IPS DF 6.9 (cell line): ENCODE measurements at places on chromosomes 1 and 21.

GRCh38 chr1:112563341-112563740 lies 54.6 kb downstream of the WNT2B start:
- H3K27ac ChIP-seq, result no peak overlapping the region
- H3K4me3 ChIP-seq, result no peak overlapping the region
- H3K4me1 ChIP-seq, result no peaks in the 10 kb centered on the region

DNA sequence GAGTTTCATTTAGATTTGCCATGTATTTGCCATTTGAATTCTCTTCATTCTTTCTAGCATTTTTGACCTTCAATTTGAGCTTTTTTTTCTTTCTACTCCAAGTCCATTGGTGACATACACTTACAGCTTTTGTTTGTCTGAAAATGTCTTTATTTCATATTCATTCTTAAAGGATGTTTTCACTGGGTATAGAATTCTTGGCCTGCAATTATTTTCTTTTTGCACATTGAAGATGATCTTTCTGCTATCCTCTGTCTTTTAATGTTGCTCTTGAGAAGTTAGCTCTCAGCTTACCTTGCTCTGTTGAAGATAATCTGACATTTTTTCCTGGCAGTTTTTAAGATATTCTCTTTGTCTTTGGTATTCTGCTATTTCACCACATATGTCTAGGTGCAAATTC lies 16.6 kb upstream of the TINAGL1 start:
- H3K27me3 ChIP-seq, result no peaks in the 10 kb centered on the region
- no peak for DNase-seq
- H3K27ac ChIP-seq, result no peak overlapping the region
- 0 out of 2 replicates have a peak, but pooled peaks cover 1% of the 10 kb centered on the region for H3K4me1 ChIP-seq
- H3K36me3 ChIP-seq, result no peaks in the 10 kb centered on the region

DNA sequence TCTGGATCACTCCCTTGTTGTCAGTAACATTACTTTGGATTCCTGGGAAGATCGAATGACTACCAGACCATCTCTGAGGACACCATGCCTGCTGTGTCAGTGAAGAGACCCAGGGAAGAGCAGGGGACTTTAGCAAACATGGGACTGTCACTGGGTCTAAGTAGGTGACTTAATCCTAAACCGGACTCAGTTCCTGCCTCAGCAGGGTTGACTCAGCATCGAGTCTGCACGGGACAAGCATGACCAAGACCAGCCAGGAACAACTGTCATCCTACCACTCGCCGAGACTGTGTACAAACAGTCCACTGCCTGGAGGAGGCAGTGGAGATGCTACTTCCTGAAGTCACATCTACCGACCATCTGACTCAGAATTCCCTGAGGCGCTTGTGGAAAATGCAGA lies 53.2 kb upstream of the RAB4A start:
- no peaks in the 10 kb centered on the region for H3K36me3 ChIP-seq
- no peak overlapping the region for H3K27ac ChIP-seq
- DNase-seq, result no peak

DNA sequence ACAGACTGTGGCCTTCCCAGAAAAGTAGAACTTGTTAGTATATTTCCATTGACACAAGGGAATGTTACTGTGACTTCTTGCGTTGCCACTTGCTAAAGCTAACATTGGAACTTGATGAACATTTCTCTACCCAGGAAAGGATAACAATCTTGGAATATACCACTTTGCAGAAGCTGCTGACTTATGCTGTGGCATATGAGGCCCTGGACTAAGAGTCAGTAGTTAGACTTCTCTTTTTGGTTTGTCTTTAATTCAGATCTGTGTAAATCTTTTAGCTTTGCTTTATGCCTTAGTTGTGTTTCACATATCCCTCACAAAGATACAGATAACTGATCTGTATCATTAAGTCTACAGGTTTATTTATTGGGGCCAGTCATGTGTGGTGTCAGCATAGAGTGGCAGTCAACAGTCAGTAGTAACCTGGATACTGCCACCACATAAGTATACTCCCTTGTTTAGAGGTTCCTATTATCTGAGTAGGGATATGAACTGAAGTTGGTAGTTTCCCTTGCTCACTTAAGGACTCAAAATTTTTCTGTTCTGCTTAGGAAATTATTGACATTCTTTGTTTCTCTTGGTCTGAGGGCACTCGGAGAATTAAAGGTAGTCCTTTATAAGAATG lies 14.7 kb downstream of the RNF2 start:
- no peaks in the 10 kb centered on the region; the same call in 1 of the 2 replicates for H3K4me1 ChIP-seq
- no peak for DNase-seq
- no peaks in the 10 kb centered on the region for H3K27me3 ChIP-seq

DNA sequence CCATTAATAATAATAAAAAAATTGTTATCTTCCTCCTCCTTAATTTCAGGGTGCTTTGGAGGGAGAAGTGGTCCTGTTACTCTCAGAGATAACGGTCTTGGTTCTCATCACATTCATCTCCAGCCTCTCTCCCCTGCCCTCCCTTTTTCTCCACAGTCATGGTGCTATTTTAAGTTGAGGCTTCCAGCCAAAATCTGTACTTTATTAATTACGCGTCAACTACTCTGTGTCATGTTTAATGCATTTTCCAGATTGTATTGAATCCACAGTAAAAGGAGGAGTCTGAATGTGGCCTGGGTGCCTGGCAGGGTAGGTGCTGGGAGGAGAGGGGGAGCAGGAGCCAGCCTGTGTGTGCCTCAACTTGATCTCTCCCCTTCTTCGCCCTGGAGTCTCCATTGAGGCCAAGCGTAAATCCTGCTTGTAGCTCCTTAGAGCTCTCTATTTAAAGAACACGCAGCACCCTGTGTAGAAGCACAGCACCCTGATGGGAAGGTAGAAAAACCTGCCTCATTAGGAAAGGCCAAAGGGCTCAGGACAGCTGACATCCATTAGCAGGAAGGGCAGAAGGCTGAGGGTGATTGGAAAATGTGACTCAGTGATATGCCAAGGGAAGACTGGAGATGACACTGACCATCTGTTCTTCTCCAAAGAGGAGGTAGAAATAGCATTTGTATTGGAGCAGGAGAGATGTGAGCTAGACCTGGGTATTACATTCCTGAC lies 82.4 kb downstream of the PLXNA2 start:
- no peaks in the 10 kb centered on the region for H3K36me3 ChIP-seq
- DNase-seq, result no peak
- H3K4me3 ChIP-seq, result no peak overlapping the region
- no peak overlapping the region for H3K27ac ChIP-seq
- peaks cover 11% of the 10 kb centered on the region for H3K4me1 ChIP-seq

GRCh38 chr1:166064313-166064926 lies 102.4 kb downstream of the FAM78B start:
- H3K27ac ChIP-seq, result no peak overlapping the region
- no peak for DNase-seq
- no peak overlapping the region for H3K4me3 ChIP-seq
- H3K4me1 ChIP-seq, result peaks cover 1% of the 10 kb centered on the region; the same call in 1 of the 2 replicates

- H3K36me3 ChIP-seq, result no peaks in the 10 kb centered on the region
- no peak overlapping the region for H3K27ac ChIP-seq
- H3K27me3 ChIP-seq, result no peaks in the 10 kb centered on the region
- no peak for DNase-seq
- no peaks in the 10 kb centered on the region for H3K4me1 ChIP-seq
Measured at GRCh38 chr1:51172811-51173210, 63.3 kb upstream of the RNF11 start.

GRCh38 chr1:61424382-61424781 lies 300.6 kb downstream of the TM2D1 start:
- DNase-seq, result no peak
- no peak overlapping the region for H3K4me3 ChIP-seq
- H3K4me1 ChIP-seq, result no peaks in the 10 kb centered on the region
- H3K36me3 ChIP-seq, result no peaks in the 10 kb centered on the region

GRCh38 chr1:31460027-31460426 lies 47.0 kb downstream of the SERINC2 start:
- H3K27ac ChIP-seq, result no peak overlapping the region
- no peak overlapping the region for H3K4me3 ChIP-seq
- no peaks in the 10 kb centered on the region for H3K36me3 ChIP-seq
- peak; percentile 25 for DNase-seq

GRCh38 chr21:41405321-41405720 lies 20.7 kb upstream of the MX1 start:
- no peaks in the 10 kb centered on the region for H3K36me3 ChIP-seq
- no peak overlapping the region for H3K27ac ChIP-seq
- H3K4me3 ChIP-seq, result no peak overlapping the region

DNA sequence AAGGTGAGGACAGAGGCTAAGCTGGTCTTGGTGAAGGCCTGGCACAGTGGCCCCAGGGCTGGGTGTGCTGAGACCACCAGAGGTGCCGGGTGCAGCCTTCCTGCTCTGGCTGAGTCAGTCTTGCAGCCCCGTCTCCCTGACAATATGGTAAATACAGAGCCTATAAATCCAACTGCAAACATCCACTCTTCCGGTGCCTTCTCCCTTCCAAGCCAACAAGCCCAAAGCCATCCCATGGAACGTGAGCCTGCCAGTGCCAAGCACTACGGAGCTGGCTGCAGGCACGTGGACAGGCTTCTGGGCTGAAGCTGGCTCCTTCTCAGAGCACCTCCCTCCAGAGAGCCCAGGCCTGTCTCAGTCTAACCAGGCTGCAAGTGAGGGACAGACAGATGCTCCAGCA lies 70.0 kb downstream of the TRABD2B start:
- no peaks in the 10 kb centered on the region for H3K4me1 ChIP-seq
- H3K27me3 ChIP-seq, result no peaks in the 10 kb centered on the region
- no peak overlapping the region for H3K27ac ChIP-seq
- H3K4me3 ChIP-seq, result no peak overlapping the region
- DNase-seq, result no peak

- H3K4me3 ChIP-seq, result no peak overlapping the region
- no peak overlapping the region for H3K27ac ChIP-seq
- no peak for DNase-seq
- H3K4me1 ChIP-seq, result peaks cover 5% of the 10 kb centered on the region; the same call in 1 of the 2 replicates
- no peaks in the 10 kb centered on the region for H3K27me3 ChIP-seq
Measured at GRCh38 chr1:21586846-21587601, 77.8 kb downstream of the ALPL start.

- H3K27ac ChIP-seq, result no peak overlapping the region
- H3K27me3 ChIP-seq, result no peaks in the 10 kb centered on the region
- no peaks in the 10 kb centered on the region for H3K36me3 ChIP-seq
- no peak overlapping the region for H3K4me3 ChIP-seq
- DNase-seq, result no peak
- no peaks in the 10 kb centered on the region for H3K4me1 ChIP-seq
Measured at GRCh38 chr1:176789571-176790090, 326.7 kb downstream of the PAPPA2 start.

DNA sequence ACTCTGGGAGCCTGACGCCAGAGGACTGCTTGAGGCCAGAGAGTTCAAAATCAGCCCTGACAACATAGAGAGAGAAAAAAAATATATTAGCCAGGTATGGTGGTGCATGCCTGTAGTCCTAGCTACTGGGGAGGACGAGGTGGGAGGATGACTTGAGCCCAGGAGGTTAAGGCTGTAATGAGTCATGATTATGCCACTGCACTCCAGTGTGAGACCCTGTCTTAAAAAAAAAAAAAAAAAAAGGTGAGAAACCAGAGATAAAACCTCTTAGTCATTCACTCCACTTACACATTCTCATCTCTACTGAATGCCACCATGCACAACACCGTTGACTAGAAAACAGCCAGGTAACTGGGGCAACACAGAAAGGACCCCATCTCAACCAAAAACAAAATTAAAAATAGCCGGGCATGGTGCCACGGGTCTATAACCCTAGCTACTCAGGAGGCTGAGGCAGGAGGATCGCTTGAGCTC lies 178.1 kb downstream of the SLC45A1 start:
- H3K36me3 ChIP-seq, result peaks cover 9% of the 10 kb centered on the region
- no peak for DNase-seq
- no peaks in the 10 kb centered on the region for H3K4me1 ChIP-seq
- H3K27me3 ChIP-seq, result no peaks in the 10 kb centered on the region
- H3K4me3 ChIP-seq, result no peak overlapping the region
- H3K27ac ChIP-seq, result no peak overlapping the region

- H3K27ac ChIP-seq, result no peak overlapping the region
- no peak for DNase-seq
- peaks cover 2% of the 10 kb centered on the region; the same call in 1 of the 2 replicates for H3K4me1 ChIP-seq
- peaks cover 2% of the 10 kb centered on the region; the same call in 1 of the 2 replicates for H3K27me3 ChIP-seq
- no peak overlapping the region for H3K4me3 ChIP-seq
Measured at GRCh38 chr1:26031611-26032220, 10.1 kb downstream of the EXTL1 start.

DNA sequence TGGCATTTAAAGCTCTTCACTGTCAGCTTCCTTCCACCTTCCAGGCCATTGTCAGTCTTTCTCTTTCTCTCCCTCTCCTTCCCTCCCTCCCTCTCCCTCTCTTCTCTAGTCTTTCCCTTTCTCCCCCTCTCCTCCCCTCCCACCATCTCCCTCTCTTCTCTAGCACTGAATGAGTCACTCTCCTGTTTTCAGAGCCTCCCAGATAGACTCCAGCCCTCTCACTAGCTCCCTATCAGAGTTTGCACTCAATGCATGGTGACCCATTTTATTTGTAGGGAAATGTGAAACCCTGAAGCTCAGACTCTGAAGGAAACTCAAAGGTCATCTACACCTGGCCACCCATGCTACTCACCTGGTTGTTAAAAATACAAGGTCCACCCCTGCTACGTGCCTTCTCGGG lies 4.4 kb upstream of the MATN1 start:
- no peak overlapping the region for H3K27ac ChIP-seq
- peaks cover 6% of the 10 kb centered on the region for H3K4me1 ChIP-seq
- H3K4me3 ChIP-seq, result no peak overlapping the region
- DNase-seq, result no peak
- no peaks in the 10 kb centered on the region for H3K36me3 ChIP-seq

DNA sequence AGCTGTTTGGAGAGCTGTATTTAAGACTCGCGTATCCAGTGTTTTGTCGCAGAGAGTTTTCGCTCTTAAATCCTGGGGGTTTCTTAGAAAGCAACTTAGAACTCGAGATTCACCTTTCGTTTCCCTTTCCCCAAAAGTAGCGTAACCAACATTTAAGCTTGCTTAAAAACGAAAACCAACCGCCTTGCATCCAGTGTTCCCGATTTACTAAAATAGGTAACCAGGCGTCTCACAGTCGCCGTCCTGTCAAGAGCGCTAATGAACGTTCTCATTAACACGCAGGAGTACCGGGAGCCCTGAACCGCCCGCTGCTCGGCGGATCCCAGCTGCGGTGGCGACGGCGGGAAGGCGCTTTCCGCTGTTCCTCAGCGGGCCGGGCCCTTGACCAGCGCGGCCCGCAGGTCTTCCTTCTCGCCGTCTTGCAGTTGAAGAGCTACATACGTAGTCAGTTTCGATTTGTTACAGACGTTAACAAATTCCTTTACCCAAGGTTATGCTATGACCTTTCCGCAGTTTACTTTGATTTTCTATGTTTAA lies 1.9 kb downstream of the OLIG1 start:
- peaks cover 76% of the 10 kb centered on the region for H3K27me3 ChIP-seq
- H3K4me1 ChIP-seq, result peaks cover 11% of the 10 kb centered on the region
- no peak overlapping the region for H3K4me3 ChIP-seq

DNA sequence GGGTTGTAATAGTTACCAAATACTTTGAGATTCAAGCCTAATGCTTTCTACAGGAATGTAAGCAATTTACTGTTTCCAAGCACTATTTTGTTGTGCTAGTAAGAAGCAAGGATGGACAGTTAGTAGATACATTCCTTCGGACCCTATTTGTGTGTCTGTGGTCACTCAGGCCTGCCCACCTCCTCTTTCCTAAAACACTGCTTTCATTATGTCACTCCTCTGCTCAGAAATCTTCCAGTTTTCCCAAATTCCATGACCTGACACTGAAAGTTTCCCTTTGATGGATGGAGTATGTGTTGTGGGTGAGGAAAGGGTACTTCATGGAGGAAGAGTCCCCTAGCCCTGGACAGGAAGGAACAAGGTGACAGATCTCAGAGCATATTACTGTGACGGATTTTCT lies 141.1 kb downstream of the DISP1 start:
- H3K4me3 ChIP-seq, result no peak overlapping the region
- DNase-seq, result no peak

GRCh38 chr1:111227851-111228747 lies 586 bp downstream of the CHI3L2 start:
- H3K36me3 ChIP-seq, result no peaks in the 10 kb centered on the region
- no peak overlapping the region for H3K27ac ChIP-seq
- H3K4me1 ChIP-seq, result no peaks in the 10 kb centered on the region
- H3K27me3 ChIP-seq, result no peaks in the 10 kb centered on the region
- no peak overlapping the region for H3K4me3 ChIP-seq
